ENCODE measurements at places on chromosomes 5 and 9.

GRCh38 chr5:149271195-149271715, 404 bp upstream of the AFAP1L1 start:
- DNase-seq, result no peak

GRCh38 chr5:166382031-166382430, 1909.4 kb upstream of the WWC1 start:
- no peak for DNase-seq

DNA sequence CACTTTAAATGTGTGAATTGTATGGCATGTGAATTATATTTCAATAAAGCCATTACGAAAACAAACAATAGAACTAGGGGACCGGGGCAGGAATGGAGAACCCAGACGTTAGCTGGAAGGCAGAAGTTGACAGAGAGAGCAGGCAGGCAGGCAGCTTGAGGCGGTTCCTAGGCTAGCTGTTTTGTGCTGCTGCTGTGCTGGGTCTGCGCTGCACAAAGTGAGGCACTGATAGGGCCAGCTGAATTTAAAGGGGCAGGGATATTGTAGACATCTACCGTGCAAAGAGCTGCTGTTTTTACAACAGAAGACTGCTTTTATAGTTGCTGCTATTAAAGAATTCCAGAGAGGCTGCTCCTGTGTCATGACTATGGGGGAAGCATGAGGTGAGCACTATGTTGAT, 21.6 kb upstream of the MIER3 start:
- DNase-seq, result no peak

DNA sequence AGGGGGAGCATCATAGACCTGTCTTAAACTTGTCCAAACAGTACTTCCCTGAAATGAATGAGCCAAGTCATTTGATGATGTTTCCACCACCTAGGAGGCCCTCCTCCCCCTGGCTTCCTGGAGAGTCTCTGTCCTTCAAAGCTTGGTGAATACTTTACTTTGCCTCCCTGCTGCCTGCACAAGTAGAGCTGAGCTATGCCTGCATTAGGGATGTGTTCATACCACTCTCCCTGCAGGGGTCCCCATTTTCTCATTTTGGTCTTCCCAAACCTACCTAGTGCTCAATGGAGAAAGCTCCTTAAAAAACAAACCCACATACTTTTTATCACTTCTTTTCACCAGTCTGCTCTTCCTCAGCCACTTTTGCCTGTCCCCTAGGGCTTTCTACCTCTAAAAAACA, 7.7 kb downstream of the CCNI2 start:
- no peak for DNase-seq

- no peak for DNase-seq
Observed at GRCh38 chr5:77492653-77493000, 511 bp upstream of the WDR41 start.

GRCh38 chr5:120913396-120913795, 449.3 kb downstream of the PRR16 start:
- no peak for DNase-seq

- no peak for DNase-seq
Observed at GRCh38 chr9:23342291-23342690, 483.7 kb downstream of the ELAVL2 start.

- no peak for DNase-seq
Observed at GRCh38 chr5:138354926-138355378, 2.5 kb downstream of the KDM3B start.

DNA sequence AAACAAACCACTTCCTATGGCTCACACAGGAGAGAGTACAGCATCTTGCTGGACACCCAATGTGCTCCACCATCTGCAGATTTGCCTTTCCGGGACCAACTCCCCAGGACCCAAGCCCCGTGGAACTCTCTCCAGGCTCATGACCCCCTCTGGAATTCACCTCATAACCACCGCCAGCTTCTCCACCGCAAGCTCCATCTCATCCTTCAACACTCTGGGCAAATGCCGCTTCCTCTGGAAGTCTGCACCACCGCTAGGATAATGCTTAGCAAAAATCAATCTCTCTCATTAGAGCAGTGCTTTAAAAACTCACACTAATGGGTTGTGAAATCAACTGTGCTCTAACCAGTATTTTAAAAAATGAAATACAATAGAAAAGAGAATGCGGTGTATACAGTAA, 150.0 kb downstream of the COL23A1 start:
- DNase-seq, result no peak

- DNase-seq, result no peak
Observed at GRCh38 chr5:62779010-62779422, 200.4 kb downstream of the LRRC70 start.

DNA sequence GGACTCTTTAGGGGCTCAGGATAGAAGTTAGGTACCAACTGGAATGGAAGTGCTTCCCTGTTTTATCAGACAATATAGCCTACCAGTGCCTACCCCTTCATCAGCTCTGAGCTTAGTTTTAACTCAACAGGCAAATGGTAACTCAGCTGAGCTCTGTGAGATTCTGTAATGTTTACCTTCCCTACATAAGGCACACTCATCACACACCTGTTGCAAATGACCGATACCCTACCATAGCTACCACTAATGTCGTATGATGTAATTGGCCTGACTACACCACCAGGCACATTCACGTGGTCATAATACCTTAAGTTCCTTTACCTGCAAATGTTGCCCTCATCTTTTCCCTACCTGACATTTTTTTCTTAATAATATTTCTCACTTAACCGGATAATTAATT, 254.8 kb downstream of the ADGRV1 start:
- DNase-seq, result no peak

DNA sequence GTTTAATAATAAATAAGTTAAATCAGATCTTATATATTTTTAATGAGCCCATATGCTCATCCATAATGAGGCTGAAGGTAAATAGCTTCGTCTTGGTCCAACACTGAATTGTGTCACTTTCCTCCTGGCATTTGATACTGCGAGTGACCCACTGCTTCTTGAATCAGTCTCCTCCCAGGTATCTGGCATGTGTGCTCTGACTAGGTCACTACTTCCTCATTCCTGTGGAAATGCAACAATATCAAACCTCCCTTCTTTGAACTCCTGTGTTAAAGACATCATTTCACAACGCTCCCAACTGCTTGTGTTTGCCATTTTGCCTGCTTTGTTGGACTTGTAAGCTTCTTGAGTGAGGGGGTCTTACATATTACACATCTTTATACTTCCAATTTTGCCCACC, 157.7 kb downstream of the SLC24A2 start:
- no peak for DNase-seq

- no peak for DNase-seq
Observed at GRCh38 chr5:141001446-141001843, 35.2 kb downstream of the PCDHAC2 start.

DNA sequence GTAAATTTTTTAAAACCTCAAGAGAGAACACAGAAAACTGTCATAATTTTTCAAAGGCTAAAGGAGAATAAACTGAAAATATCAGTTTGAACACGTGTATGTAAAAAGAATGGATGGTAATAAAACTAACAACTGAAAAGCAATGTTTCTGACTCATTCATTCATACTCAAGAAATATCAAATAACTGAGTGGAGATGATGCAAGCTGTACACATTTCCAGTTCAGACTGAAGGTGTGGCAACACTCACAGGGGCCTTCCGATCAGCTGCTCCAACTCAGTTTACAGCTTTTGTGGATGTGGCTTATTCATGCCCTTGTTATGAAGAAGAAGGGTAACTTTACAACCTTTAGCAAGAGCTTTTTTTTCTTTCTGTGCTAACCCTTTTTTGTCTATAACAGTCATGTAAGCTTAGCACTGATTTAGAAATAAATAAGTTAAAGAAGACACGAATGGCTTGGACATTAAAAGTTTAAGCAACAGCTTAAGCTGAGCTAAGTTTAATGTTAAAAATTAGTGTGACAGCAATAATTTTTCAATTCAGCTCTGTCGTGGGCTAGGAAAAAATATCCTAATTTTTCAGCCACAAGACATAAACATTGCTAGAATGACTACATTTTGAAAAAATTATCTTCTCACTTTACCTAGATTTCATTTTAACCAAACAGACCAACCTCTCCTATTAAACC, 453.5 kb downstream of the RAB3C start:
- no peak for DNase-seq

- DNase-seq, result no peak
Observed at GRCh38 chr5:7495131-7495517, 99.2 kb downstream of the ADCY2 start.

DNA sequence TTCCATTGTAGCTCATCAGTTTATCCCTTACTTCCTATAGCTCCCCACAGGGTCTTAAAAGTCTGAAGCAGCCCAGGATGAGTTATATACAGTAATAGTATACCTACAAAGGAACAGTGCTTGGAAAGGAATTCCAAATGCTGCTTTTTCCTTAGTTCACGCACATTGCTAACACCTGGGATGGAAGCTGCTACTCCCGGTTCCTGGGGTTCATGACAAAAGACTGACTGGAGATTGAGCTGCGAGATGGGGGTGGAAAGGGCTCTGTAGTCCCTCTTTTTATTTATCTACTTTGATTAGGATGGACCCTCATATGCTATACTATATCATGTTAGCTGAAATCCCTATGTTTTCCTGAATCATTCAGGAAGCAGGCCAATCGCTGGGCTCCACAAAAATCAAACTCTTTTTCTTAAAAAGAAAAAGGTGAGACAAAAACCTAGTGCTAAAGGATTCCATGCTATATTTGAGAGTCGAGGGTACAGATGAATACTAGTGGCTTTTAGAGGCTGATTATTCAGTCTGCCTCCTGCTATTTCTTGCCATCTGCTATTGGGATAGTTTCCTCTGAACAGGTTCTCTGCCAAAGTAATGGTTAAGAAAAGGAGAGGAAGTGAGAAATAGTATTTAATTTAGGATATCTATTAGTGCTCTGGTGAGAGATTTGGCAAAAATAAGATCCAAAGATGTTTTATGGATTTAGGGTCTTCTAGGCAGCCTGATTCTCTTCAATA, 81.2 kb downstream of the MRPS27 start:
- DNase-seq, result no peak

GRCh38 chr5:61600945-61601511, 269.0 kb downstream of the ZSWIM6 start:
- DNase-seq, result no peak

DNA sequence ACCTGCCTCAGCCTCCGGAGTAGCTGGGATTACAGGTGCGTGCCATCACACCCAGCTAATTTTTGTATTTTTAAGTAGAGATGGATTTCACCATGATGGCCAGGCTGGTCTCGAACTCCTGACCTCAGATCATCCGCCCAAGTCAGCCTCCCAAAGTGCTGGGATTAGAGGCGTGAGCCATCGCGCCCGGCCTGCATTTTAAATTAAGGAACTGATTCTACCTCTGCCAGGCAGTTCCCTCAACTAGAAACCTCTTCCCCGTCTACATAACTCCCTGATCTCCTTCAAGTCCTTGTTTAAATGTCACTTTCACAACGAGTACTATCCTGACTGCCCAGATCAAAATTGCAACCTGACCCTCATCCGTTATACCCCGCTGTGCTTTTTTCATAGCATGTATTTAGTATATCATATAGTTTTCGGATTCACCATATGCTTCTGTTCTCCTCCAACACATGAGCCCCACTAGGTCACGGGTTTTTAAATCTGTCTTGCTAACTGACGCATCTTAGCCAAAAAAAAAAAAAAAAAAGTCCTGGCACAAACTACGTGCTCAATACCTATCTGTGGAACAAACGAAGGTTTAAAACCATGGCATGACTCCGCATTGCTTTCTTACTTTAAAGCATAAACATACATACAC, 858 bp upstream of the SOWAHA start:
- DNase-seq, result no peak

DNA sequence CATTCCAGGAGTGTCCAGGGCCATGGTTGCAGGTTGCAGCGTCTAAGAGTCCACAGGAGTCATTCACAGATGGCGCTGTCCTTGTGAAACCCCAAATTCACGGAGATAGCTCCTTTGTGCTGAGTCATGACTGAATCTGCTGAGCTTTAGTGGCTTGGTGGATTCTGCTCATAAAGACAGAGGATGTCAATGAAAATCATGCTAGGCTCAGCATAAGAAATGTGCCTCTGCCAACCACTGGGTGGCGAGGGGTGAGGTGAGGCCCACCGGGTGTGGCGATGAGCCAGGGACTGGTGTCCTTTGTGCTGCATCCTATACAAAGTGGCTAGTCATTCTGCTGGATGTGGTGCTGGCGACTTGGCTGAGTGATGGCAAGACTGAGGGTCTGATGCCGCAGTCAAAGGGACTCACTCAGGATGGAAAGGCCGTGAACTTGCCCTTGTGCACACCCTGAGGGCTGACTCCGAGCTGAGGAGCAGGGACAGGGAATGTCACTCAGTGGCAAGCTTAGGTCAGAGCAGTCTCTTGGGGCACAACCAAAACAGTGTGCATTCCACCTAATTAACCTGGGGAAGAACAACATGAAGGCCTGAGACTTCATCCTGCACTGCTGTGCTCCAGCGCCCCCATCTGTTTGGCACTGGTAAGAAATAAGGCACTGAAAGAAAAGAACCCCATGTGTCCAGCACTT, 71.5 kb downstream of the DAP start:
- DNase-seq, result no peak

DNA sequence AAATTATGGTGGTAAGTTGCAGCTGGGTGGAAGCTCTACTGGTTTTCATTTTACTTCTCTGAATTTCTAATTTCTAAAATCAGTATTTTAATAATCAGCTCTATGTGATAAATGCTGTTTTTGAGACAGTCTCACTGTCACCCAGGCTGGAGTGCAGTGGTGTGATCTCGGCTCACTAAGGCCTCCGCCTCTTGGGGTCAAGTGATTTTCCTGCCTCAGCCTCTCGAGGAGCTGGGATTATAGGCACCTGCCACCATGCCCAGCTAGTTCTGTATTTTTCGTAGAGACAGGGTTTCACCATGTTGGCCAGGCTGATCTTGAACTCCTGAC, 1.5 kb upstream of the RALGDS start:
- DNase-seq, result no peak

- DNase-seq, result peak; percentile 19
Observed at GRCh38 chr9:89871871-89872331, 267.1 kb downstream of the GADD45G start.

- no peak for DNase-seq
Observed at GRCh38 chr9:99953861-99954507, 47.5 kb downstream of the STX17 start.

- no peak for DNase-seq
Observed at GRCh38 chr5:134477462-134478245, 47.8 kb upstream of the JADE2 start.

DNA sequence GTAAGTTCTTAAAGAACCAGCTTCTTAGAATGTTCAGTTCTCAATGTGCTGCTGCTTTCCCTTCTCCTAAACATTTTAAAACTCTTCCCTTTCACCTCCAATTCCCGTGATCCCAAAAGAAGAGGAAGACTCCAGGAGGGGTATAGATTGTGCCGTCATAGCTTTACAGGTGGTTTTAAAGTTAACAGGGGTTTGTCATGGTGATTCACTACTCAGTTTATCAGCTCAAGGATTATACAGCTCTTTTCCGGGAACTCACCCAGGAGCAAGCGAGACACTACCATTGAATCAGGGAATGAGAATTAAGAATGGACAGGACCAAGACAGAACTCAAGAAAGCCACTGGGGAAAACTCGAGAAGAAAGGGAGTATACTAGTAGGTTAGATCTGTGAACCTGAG, 178.8 kb downstream of the NR3C1 start:
- no peak for DNase-seq

GRCh38 chr5:133884569-133885311, 83.7 kb downstream of the C5orf15 start:
- DNase-seq, result no peak

GRCh38 chr5:138109463-138110265, 25.8 kb downstream of the WNT8A start:
- DNase-seq, result no peak

- DNase-seq, result no peak
Observed at GRCh38 chr9:104088416-104088815, 5.7 kb upstream of the SMC2 start.
